Hepatocyte (in vitro differentiated cells): ENCODE measurements at places on chromosomes 7 and 10. TPM values are rescaled to one million over a fixed set of nuclear protein-coding genes. Genes with fewer than 3 reads are reported as not detected.

OR2A5 gene
- total RNA-seq = 0.44 and 0.77 TPM in 2 replicates

GATA3 gene
- total RNA-seq = 0.96 and 2.4 TPM in 2 replicates

DNA sequence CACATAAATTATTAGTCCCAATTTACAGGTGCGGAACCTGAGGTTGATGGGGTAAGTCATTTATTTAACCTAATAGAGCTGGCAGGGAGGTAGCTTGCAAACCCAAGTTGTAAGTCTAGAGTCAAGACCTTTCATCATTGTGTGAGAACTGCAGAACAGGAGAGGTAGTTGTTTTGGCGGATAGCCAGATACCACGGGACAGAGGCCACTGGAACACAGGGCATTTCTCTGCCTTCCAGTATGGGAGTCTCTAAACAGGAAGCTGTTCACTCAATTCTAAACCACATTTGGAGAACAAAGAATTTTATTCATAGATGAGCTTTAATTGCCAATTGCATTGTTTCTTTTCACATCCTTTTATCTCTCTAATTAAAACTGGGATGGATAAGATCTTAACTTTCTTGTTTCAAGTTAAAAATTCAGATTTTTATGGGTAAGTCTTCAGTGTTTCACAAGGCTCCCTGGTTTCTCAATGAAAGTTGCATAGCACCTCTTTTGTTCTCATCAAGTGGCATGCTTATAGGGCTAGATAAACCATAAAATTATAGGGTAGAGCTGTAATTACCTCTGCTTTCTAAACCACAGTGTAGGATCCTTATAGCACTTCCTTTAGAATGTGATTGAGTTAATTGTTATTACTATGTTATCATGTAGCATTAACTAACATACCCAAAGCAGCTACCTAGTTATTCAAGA lies 489.0 kb downstream of the GATA3 start:
- DNase-seq = peak; percentile 32

DNA sequence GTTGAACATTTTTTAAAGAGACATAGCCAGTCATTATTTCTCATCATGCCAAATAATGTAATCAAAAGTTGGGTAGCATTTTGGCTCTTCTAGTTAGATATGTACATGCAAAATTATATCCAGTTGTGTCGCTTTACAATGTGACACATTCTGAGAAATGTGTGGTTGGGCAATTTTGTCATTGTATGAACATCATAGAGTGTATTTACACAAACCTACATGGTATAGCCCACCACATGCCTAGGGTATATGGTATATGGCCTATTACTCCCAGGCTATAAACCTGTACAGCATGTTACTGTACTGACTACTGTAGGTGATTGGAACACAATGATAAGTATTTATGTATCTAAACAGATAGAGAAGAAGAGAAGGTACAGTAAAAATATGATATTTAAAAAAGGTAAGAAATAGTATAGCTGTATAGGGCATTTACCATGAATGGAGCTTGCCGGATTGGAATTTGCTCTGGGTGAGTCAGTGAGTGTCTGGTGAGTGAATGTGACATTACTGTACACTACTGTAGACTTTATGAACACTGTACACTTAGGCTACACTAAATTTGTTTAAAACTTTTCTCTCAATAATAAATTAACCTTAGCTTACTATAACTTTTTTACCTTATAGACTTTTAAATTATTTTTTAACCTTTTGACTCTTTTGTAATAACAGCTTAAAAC lies 16.5 kb downstream of the ZNF365 start:
- DNase-seq = no peak

- DNase-seq = no peak
Measured at GRCh38 chr7:15323550-15323949, 238.3 kb downstream of the AGMO start.

GRCh38 chr7:136523571-136523970 lies 344.9 kb upstream of the CHRM2 start:
- no peak for DNase-seq
